ENCODE measurements at places on chromosomes 3 and 15.

DNA sequence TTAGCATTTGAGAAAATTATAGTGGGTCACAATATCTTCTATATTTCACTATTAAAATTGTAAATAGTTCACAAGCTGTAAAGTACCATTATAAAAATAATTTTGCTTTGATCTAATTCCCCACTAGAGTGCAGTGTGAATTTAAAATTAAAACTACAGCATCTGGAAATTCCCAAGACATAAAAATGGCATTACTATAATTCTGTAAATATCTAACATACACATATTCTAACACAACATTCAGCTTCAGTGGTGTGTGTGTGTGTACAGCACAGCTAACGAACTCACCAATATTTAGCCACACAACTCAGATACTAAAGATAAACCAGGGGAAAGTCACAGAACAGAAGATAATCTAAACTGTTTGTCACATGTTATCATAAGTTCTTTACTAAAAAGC, 424.9 kb upstream of the ZNF385D start:
- no peak for DNase-seq

GRCh38 chr3:52323526-52324295, 7.6 kb downstream of the DNAH1 start:
- no peak for DNase-seq

DNA sequence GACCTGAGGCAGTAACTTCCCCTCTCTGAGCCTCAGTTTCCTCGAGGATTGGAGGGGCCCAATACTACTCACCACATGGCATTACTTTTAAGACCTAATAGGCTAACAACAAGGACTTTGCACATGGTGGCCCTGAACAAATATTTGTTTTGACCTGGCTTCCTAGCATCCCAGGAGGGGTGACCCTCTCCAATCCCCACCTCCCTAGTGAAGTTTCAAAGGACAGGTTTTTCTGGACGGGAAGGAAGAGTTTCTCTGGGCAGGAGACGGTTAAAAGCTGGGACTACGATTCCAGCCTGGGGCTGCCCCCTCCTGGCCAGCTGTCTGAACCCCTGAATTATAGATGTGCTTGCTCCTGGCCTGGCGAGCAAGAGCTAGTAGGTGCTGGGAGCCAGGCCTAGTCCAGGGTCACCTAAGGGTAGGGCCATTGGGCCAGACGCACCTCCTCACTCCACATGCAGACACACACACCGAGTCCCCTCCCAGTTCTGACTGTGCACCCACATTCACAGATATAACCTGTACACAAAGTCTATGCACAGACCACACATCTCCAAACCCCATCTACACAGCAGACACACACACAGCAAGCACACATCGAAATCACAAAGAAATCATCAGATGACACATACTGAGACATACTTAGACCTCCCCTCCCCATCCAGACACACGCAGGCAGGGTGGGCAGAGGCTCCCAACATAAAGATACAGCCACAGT, 2.7 kb upstream of the ISL2 start:
- peak; percentile 32 for DNase-seq

DNA sequence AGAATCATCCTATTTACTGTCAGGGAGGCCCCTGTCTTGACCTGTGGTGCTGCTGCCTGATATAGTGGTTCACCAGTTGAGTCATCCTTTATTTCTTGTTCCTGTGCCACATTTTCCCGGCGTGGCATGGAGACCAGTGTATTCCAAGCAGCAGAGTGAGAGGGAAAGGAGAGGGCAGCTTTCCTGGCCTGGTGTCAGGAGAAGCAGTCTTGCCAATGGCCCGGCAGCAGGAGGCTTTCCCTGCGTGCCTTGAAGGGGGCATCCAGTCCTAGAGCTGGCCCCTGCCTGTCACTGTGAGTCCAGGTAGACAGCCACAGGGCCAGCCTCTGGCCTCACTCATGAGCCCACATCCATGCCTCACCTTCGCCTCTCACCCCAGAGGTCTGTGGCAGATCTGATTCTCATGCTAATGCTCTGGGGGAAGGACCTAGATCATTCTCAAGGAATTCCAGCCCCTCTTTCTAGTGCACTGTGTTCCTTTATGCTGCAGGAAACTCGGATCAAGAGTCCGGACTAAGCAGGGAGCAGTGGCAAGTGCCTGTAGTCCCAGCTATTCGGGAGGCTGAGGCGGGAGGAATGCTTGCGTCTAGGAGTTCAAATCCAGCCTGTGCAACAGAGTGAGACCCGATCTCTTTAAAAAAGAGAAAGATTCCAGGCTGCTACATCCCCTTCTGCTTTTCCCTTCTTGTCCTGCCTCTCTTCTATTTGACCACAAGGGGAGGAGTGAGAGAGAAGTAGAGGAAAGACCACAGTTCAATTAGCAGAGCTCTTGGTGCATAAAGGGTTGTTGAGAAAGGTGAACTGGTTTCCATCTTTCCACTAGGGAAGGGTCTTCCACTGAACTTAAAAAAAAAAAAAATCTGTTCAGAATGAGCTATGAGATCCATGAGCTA, 66.8 kb upstream of the HACD2 start:
- no peak for DNase-seq

- no peak for DNase-seq
Observed at GRCh38 chr3:104428337-104428925, 938.3 kb upstream of the ALCAM start.

- DNase-seq = peak; percentile 51
Observed at GRCh38 chr3:50156549-50157493, 1.7 kb downstream of the SEMA3F start.

GRCh38 chr3:157475921-157476414, 27.2 kb downstream of the VEPH1 start:
- DNase-seq = no peak

DNA sequence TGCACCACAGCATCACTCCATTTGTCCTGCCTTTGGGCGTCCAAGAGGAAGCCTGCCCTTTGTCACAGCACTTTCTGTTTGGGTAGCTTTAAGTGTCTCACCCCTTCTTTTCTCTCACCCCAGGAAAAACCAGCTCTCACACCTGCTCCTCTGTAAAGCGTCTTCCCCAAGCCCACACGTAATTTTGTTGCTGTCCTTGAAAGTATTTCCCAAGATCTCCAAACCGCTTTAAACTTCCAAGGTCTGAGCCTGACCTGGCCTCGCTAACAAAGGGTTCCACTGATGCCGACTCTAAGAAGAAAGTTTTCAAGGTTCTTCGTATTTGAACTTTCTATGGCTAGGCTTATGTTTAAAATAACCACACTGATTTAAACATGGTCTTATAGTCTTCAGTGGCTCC, 5.3 kb downstream of the ABHD2 start:
- DNase-seq = no peak

DNA sequence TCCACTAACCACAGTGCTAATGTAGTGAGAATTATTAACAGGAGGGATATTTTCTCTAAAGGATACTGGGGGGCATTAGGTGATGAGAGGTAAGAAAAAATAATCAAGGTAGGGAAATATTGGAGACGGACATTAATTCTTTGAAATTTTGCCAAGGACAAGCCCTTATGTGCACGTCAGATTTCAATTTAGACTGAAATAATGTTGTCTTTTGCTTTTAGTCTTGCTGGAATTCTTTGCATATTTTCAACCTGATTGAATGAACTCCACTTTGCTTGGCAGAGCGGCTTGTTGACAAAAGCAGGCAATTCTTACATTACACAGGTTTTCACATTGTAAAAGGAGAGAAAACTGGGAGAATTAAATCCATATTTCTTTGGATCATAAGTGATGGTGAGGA, 25.0 kb upstream of the C3orf52 start:
- DNase-seq = peak; percentile 62

DNA sequence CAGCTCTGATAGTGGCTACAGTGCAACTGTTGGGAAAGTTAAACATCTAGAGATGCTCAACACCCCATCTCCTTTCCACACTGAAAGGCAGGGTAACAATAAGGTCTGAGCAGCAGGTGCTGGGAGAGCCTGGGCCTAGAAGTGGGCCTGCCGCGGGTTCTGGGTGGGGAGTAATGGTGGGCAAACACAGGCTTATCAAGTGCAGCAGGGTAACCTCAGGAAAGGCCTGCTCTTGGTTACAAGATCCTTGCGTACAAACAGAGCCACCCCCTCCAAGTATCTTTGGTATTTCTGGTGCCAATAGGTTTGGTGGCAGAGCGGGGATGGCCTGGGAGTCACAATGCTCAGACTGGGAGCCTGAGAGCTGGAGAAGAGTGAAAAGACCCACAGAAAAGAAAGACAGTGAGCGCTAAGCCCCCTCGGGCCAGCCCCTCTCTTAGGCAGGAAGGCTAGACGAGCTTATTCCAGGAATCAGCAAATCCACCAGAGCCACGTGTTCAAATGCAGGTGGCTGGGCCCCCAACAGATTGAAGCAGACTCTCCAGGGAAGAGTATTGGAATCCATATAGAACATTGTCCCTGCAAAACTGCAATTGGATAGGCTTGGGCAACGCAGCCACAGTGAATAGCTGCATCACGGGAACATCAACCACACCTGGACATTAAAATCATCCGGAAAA, 2.7 kb downstream of the IQSEC1 start:
- DNase-seq = no peak

GRCh38 chr3:137709011-137709601, 55.0 kb upstream of the SOX14 start:
- DNase-seq = peak; percentile 35

- DNase-seq = no peak
Observed at GRCh38 chr3:104947943-104948342, 418.8 kb upstream of the ALCAM start.

DNA sequence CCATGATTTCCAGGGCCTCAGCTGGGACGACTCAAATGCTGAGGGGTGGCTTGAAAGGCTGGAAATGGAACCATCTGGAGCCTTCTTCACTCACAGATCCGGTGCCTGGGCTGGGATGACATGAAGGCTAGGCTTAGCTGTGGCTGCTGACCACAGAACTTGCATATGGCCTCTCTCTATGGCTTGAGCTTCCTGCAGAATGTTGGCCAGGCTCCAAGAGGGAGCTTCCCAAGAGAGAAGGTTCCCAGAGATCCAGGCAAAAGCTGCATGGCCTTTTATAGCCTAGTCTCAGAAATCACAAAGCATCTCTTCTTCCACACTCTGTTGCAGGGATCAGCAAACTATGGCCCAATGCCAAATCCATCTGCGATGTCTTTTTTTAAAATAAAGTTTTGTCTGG, 44.8 kb downstream of the GATM start:
- no peak for DNase-seq

- peak; percentile 84 for DNase-seq
Observed at GRCh38 chr15:59410391-59410896, 27.5 kb upstream of the FAM81A start.

DNA sequence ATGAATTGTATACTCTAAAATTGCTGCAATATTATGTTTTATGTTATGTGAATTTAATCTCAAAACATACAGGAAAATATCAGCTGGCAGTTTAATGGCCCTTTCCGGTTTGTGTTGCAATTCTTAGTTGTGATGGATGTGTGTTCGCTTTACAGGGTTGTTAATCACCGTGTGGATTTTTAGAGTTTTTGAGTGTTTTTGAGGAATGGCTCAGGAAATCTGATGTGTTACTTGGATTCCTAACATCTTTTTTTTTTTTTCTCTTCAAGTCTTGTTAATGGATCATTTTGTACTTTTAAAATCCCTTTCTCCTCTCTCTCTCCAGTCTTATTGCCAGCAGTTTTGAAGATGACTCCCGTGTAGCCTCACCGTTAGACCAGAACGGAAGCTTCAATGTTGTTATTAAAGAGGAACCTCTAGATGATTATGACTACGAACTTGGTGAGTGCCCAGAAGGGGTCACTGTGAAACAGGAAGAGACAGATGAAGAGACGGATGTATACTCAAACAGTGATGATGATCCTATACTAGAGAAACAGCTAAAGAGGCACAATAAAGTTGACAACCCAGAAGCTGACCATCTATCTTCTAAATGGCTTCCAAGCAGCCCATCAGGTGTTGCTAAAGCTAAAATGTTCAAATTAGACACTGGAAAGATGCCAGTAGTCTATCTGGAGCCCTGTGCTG, 35.7 kb downstream of the MGA start:
- DNase-seq = peak; percentile 26

DNA sequence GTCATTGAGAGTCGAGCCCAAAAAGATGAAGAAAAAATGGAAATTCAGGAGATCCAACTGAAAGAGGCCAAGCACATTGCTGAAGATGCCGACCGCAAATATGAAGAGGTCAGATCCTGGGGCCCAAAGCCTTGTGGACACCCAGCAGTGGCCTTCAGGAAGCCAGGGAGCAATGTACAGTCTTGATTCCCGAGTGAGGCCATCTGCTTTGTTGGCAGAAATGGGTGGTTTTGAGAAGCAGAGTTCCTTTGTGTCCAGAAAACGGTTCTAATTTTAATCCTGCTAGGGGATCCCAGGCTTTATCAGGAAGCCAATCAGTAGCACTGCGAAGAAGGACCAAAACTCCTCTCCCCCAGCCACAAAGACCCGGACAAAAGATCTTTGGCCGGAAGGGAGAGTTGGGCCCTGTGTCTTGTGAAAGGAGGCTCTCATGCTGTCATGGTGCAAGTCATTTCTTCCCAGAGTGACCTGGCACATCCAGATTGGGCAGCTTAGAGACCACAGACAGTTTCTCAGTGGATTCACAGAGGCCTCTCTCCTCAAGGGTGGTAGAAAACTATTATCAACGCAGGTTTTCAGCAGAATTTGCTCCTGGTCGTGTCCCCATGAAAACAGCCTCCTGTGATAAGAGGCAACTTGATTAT, 17.1 kb downstream of the TPM1 start:
- DNase-seq = no peak

- no peak for DNase-seq
Observed at GRCh38 chr3:101303089-101303731, 17.2 kb downstream of the IMPG2 start.

GRCh38 chr3:47228088-47228487, 54.5 kb downstream of the KIF9 start:
- DNase-seq = no peak

DNA sequence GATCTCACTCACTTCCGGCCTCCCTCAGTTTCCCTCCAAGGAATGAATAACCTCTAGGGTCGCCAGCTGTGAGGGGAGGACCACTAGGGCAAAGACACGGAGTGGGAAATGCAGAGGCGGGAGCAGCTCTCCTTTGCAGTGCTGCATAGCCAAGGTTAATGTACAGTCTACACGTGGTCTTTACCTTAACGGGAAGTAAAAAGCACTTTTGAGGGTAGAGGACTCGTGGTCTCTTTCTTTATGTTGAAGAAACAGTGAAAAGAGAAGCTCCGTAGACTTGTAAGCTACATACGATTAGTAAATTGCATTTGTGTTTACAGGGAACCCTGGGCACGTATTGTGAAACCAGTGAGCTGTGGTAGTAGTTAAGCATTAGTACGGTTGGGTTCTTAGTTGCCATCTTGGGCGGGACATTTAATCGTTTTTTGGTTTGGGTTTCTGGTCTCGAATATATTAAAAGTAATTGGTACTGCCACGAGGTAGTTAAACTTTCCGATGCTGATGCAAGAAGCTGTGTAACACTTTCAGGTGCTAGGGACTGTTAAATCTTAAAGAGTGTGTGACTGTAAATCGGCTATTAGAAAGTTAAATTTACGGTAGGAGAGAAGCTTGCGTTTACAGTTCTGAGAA, 828 bp downstream of the U2SURP start:
- DNase-seq = peak; percentile 58

DNA sequence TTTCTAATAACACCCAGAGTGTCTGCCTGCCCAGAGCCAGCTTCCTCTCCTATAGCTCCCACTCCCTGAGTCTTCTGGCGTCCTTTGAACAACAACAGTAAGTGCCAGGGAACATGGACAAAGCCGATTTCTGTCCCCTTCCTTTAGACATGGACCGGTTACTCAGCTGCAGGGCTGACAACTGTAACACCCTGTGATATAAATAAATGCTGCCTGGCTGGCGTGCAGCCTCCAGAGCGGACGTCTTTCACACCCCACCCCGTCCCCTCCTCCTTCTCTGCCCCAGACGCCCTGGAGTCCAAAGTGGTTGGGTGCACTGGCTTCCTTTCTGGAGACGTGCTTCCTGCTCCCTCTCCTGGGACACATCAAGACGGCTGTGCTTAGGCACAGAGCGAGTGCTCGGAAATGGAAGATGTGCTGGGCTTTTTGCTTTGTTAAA, 281.9 kb upstream of the LRRFIP2 start:
- DNase-seq = no peak

- DNase-seq = no peak
Observed at GRCh38 chr3:158233791-158234190, 123.9 kb downstream of the RSRC1 start.

Data from ACHN (cell line).